Activated CD8-positive, alpha-beta memory T cell treated with anti-CD3 and anti-CD28 coated beads for 1 hour (primary cell): ENCODE measurements at places on chromosomes 4 and X.

DNA sequence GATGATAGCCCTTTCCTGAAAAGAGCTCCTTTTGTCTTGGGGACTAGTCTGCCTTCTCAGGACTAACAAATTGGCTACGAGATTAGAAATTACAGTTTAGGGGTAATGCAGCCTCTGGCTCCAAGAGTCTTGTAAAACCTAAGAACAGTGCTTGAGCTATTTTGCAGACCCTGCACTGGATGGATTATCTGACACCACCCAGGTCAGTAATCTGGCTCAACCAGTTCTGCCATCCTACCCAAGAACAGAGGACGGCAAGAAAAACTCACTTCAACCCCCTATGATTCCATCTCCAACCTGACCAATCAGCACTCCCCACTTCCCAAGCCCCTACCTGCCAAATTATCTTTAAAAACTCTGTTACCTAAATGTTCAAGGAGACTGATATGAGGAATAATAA lies 225.1 kb downstream of the FAM47A start:
- no peak for DNase-seq

GRCh38 chr4:159071969-159072765 lies 30.7 kb upstream of the RAPGEF2 start:
- no peak for DNase-seq

- no peak for DNase-seq
These were observed 22.8 kb downstream of the NDST4 start for GRCh38 chr4:115090483-115091075.

DNA sequence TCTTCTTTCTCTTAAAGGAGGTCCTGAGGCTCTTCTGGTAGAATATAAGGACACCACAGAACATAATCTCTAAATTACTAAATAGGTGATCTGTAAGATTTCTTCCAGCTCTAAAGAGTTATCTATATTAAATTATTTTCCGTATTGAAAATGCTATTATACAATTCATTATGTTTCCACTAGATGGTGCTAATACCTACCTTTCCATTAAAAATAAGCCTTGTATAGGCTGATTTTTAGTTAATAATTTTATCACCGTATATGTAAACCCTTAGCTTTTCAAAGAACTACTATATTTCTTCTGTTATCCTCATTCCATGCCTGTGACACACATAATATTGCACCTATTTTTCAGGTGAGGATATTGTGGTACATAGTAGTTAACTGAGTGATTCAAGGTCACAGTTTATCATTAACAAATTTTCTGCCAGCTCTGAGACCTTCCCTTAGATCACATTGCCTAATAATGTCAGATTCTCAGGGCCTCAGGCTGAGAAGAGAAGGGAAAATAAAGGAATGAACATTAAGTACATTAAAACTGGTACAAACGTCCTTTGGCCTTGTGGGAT lies 138.8 kb downstream of the TEX11 start:
- no peak for DNase-seq

DNA sequence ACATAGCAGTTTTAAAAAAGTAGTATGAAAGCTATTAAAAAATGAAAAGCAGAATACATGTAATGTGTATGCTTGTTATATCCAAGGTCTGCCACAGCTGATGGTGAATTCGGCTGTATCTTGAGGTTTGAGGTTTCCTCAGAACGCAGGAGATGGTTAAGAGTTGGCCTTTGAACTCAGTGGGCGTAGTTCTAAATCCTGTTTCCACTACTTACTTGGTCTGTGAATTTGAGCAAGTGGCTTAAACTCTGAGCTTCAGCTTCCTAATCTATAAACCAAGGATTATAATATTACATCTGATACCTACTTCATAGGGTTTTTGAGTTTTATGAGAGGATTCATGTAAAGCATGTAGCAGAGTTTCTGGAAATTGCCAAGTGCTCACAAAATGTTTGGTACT lies 125.2 kb downstream of the STIM2 start:
- no peak for DNase-seq

GRCh38 chr4:38360201-38360600 lies 303.8 kb upstream of the KLF3 start:
- no peak for DNase-seq

- no peak for DNase-seq
These were observed 213.6 kb downstream of the PALLD start for GRCh38 chr4:168710353-168710946.

- DNase-seq: no peak
These were observed 40.3 kb downstream of the ATP11C start for GRCh38 chrX:139892512-139892911.

GRCh38 chr4:39036172-39036571 lies 4.0 kb upstream of the TMEM156 start:
- DNase-seq: no peak

DNA sequence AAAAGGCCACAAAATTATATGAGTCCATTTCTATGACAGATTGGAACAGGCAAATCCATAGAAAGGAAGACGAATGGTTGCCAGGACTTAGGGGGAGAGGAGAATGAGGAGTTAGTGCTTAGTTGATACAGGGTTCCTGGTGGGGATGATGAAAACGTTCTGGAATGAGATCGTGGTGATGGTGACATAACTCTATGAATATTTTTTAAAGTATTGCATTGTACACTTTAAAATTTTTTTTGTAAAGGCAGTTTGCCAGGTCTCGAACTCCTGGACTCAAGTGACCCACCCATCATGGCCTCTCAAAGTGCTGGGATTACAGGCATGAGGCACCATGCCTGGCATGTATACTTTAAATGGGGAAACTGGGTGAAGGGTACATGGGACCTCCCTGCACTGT lies 9.9 kb upstream of the CCNQ start:
- no peak for DNase-seq

- no peak for DNase-seq
These were observed 28.9 kb upstream of the DRP2 start for GRCh38 chrX:101190736-101191135.

DNA sequence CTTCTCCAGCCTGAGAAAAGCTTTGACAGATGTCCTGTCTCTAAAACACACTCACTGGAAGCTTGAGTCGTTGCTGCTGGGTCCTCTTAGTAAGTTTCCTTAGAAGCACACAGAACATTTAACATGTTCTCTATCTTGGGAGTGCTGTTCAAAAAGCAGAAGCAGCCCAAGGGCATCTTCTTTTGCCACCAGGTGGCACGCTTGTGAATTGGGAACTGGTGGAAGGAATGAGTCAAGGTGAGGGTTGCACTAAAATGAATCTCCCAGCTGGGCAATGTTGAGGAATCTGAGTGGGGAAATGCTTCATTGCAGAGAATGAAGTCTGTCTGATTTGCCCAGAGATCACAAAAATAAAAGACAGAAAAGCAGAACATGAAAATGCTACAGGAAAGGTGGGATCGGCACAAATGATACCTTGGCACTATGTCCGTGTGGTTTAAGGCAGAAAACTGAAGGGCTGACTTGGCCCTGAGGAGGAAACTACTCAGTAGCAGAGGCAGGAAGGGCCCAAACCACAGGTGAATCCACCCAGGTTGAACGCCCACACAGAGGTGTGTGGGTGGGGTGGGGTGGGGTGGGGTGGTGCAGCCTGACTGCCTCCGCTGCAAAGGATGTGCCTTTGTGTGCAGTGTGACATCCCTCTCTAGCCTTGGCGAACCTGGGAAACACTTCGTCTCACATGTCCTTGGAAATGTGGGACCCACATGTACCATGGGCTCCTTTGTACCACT lies 26.0 kb downstream of the KIT start:
- no peak for DNase-seq

DNA sequence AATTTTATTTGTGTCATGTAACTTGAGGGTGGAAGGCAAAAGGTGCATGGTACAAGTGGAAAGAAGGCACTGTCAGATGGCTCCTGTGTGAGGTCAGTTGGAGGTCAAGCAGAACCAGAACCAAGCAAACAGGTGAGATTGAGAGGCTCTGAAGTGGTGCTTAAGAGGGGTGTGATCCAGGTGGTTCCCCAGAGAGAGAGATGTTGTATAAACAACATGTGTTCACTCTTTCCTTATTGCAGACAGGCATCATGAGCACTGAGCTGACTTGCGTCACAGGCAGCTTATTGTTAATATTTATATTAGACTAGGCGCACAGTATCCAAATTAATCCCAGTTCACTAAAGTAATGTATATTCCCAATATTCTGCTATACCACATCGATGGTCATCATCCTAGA lies 56.8 kb downstream of the CXCL13 start:
- no peak for DNase-seq

DNA sequence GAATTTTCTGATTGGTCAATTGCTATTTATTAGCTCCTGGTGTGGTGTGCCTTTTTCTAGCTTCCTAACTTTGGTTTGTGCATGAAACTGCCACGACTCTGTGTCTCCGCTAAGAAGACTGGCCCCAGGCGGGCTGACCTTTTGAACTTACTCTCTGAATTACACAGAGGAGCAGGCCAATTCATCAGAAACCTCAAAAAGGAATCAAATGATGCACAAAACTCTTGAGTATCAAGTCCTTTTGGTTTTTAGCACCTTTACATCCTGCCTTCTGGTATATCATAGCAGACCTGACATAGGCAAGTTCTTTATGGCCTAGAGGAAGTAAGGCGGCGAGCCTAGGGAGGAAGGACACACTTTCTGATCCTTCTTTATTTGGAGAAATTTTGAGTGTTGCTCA lies 17.6 kb downstream of the TKTL1 start:
- no peak for DNase-seq

- no peak for DNase-seq
These were observed 219.2 kb downstream of the MAML3 start for GRCh38 chr4:139934708-139935195.

DNA sequence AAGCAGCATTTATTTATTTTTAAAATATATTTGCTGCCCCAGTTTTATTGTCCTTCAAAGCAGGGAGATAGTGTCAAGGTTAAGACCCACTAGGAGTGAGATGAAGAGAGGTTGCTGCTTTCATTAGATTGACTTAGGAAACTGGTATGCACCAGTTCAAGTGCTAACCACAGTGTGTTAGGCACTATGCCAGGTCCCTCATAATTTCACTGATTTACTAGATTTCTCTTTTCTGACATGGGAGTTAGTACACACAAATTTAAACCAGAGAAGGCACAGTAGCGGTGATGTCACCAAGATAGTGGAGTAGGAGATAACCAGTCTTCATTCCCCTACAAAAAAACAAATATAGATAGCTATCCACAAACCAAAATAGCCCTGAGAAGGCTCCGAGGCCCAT lies 14.3 kb downstream of the RRAGB start:
- DNase-seq: no peak

GRCh38 chr4:38189445-38189844 lies 229.2 kb downstream of the PTTG2 start:
- no peak for DNase-seq

GRCh38 chrX:127390316-127390715 lies 570.8 kb downstream of the PRR32 start:
- DNase-seq: no peak

- no peak for DNase-seq
These were observed 43.4 kb upstream of the OGT start for GRCh38 chrX:71489540-71489939.
